ENCODE measurements at places on chromosomes 7 and 10. TPM values are rescaled to one million over a fixed set of nuclear protein-coding genes. Genes with fewer than 3 reads are reported as not detected.

DNA sequence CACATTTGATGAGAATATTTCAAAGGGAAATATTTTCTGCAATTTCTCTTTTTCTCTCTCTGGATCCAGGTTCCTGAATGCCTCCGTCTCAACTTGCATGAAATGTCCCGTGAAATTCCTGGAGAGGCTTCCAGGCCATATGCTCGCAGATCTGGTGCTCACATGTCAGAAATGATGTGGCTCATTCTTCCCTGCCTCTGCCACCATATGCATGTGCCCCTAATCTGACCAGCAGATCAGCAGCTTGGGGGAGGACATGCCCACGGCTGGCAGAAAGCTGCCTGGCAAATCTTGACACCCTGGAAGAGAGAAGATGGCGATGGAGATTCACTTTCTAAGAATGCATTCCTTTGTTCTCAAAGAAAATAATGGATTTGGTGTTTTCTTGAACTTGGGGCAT lies 490.7 kb downstream of the RPS24 start:
- H3K27ac ChIP-seq: no peak overlapping the region
- no peak for DNase-seq
- peaks cover 6% of the 10 kb centered on the region for H3K4me1 ChIP-seq
- H3K27me3 ChIP-seq: no peaks in the 10 kb centered on the region
- H3K4me3 ChIP-seq: no peak overlapping the region
- no peaks in the 10 kb centered on the region for H3K36me3 ChIP-seq

- no peak overlapping the region for H3K4me3 ChIP-seq
- H3K36me3 ChIP-seq: peaks cover 2% of the 10 kb centered on the region
- peaks cover 23% of the 10 kb centered on the region for H3K27me3 ChIP-seq
- no peak for DNase-seq
- H3K4me1 ChIP-seq: peaks cover 11% of the 10 kb centered on the region
- H3K27ac ChIP-seq: no peak overlapping the region
Observed at GRCh38 chr7:132412435-132412834, 163.8 kb downstream of the PLXNA4 start.

DNA sequence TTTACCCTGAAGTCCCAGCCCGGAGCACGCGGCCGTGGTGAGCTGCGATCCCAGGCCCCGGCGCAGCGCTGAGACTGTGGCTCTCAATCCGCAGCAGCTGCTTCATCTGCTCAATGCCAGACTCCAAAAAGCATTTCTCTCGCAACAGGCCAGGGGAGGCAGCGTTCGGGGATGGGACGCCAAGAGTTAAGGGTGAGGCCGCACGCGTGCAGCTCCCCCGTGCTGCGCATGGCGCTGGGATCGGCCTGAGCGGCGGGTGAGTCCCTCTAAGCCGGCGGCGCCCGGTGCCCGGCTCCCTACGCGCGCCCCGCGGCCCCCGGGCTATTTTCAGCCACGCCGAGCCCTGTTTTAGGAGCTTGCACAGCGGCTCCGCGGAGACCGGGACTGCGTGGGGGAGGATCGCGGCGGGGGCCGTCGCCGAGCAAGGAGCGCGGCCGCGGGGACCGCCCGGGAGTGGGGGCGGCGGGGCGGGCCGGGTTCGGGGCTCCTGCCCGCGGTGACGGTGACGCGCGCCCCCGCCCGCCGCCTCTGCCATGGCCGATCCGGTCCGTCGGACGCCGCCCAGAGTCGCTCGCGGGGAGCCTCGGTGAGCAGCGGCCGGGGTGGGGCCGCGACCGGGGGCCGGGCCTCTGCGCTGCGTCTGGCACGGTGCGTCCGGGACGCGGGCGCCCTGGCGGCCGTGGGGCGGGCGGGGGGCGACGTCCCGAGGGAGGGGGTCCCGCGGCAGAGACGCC lies 29.4 kb upstream of the JAKMIP3 start:
- no peak for DNase-seq
- no peak overlapping the region for H3K27ac ChIP-seq
- no peaks in the 10 kb centered on the region for H3K36me3 ChIP-seq
- H3K4me1 ChIP-seq: no peaks in the 10 kb centered on the region
- peaks cover 59% of the 10 kb centered on the region for H3K27me3 ChIP-seq

DNA sequence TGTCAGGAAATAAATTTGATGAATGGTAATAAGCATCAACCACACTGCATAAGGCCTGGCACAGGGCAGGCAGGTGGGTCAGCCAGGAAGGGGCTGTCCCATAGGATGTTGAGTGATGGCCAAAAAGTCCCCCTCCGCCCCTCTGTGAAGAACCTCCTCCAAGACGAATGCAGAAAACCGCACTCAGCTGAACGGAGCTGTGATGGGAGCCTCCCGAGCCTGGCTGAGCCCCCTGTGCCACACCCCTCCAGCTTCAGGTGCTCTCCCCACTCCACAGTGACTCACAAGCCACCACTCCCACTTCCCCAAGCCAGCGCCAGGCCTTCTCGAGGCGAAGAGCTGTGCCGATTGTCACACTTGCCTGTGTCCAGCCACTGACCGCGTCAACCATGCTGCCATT lies 184.2 kb downstream of the MAD1L1 start:
- DNase-seq: no peak
- no peak overlapping the region for H3K27ac ChIP-seq
- no peak overlapping the region for H3K4me3 ChIP-seq
- peaks cover 6% of the 10 kb centered on the region for H3K4me1 ChIP-seq

DNA sequence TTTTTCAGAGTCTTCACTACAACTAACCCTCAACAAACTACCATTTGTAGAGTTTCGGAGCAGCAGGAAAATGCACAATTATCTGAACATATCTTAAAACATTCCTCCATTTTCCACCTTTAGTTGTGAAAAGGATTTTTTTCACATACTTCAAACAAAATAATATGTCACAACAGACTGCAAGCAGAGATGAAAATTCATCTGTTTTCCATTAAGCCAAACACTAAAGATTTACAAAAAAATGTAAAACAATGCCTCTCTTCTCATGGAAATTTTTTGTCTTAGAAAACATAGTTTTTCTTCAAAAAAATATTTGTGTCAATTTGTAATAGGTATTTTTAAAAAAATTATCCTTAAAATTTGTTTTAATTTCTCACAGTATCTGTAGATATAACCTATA lies 98.9 kb downstream of the ARHGAP12 start:
- H3K27ac ChIP-seq: no peak overlapping the region
- H3K27me3 ChIP-seq: no peaks in the 10 kb centered on the region
- no peak overlapping the region for H3K4me3 ChIP-seq
- no peaks in the 10 kb centered on the region for H3K4me1 ChIP-seq
- H3K36me3 ChIP-seq: no peaks in the 10 kb centered on the region

DNA sequence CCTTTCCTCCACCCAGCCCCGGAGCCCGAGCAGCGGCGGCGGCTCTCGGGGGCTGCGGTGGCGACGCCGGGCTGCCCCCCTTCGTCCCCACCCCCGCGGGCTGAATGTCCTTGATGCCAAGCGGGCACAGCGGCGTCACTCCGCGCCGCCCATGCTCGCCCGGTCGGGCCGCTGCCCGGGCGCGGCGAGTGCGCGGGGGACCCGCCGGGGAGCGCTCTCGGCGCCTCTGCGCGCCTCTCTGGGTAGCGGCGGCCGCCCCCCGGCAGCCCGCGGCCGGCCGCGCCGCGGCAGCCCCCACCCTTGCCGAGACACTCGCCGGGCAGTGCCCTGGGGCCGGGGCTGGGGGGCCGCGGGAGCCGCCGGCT lies 433 bp upstream of the PLXNA4 start:
- H3K27ac ChIP-seq: no peak overlapping the region
- H3K27me3 ChIP-seq: peaks cover 74% of the 10 kb centered on the region
- peak overlapping the region; percentile 77 for H3K4me3 ChIP-seq
- peaks cover 38% of the 10 kb centered on the region for H3K4me1 ChIP-seq
- no peak for DNase-seq

The CFAP70 gene
- 0.33 TPM for total RNA-seq

The PON1 gene
- not detected for total RNA-seq

The AOAH gene
- 17.8 TPM for total RNA-seq

The PRPS1L1 gene
- not detected for total RNA-seq
